ENCODE measurements at places on chromosomes 5 and 9.

- no peak for ATAC-seq
Observed at GRCh38 chr9:101242651-101243050, 142.2 kb downstream of the BAAT start.

DNA sequence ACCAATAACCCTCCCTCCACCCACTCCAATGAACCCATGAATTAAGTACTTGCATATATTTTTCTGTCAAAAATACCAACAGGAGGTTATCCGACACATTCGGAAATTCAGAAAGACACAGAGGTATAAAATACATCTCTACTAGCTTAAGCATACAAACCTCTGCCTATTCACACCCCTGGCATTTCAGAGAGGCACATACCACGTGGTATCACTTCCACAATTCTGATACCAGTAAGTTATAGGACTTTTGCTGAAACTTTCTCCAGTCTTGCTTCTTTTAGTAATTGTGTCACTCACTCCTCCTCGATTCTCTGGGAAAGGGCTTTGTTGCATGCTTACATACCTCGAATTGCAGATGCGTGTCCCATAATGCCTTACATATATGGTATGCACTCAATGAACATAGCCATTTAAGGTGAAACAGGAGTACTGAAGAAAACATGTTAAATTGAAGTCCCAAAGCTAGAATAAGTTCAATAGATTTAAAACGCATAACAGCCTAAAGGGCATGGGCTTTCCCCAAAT lies 58.1 kb downstream of the TLE1 start:
- ATAC-seq: peak; percentile 68

GRCh38 chr9:97900738-97901565 lies 21.3 kb downstream of the TRMO start:
- no peak for ATAC-seq

- no peak for ATAC-seq
Observed at GRCh38 chr5:136619556-136619955, 254.2 kb upstream of the TRPC7 start.

DNA sequence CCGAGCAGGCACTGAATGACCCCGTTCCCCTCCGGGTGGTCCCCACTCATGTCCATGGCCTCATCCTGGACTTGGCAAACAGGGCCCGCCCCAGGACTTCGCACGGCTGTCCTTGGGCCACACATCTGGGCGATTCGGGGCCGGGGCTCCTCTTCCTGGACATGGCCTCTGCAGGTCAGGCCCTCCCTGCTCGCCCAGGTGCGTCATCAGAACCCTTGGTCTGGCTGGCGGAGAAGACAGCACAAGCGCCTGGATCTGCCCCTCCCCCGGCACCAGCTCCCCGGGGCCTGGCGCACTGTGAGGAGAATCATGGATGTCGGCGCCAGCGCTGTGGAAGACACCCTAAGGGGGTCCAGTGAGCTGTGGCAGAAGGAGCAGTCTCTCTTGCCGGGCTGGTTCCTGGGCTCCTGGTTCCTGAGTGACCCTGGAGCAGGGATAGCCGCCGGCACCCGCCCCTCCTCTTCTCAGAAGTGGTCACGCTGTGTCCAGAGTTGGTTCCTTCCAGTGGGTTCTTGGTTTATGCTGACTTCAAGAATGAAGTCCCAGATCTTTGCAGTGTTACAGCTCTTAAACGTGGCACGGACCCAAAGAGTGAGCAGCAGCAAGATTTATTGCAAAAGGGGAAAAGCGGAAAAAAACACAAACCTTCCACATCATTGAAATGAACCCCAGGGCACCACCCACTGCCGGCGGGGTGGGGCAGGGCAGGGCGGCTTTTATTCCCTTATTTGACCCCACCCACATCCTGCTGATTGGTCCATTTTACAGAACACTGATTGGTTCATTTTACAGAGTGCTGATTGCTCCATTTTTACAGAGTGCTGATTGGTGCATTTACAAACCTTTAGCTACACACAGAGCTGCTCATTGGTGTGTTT lies 25.9 kb upstream of the SLC12A7 start:
- ATAC-seq: no peak

GRCh38 chr9:97911528-97911927 lies 10.8 kb downstream of the TRMO start:
- ATAC-seq: no peak

DNA sequence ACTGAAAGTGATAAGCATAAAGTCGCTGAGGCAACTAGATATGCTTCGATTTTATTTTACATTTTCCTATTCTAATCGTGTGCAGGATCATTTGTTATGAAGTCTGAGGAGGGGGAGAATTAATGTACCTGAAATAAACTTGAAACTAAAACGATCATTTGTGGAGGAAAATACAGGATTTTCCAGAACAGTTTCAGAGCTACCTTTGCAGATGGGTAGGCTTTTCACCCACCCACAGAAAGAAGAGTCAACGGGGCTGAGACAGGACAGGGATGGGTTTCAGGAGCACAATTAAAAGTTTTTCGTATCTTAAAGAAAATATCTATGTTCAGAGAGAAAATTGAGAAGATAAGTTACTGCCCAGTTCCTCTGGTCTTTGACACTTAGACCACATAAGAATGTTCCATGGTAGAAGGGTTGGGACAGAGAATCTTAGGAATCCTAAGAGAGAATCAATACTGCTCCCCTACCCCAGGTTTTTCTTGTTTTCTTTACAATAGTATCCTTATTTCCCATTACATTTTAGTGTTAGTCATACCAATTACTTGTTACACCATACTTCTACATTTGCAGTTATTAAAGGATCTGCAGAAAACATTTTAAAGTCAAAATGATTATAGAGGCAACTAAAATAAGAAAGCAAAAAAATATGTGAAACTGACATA lies 211.4 kb downstream of the DEPDC1B start:
- no peak for ATAC-seq

GRCh38 chr5:100827481-100827889 lies 75.6 kb downstream of the ST8SIA4 start:
- peak; percentile 53 for ATAC-seq

DNA sequence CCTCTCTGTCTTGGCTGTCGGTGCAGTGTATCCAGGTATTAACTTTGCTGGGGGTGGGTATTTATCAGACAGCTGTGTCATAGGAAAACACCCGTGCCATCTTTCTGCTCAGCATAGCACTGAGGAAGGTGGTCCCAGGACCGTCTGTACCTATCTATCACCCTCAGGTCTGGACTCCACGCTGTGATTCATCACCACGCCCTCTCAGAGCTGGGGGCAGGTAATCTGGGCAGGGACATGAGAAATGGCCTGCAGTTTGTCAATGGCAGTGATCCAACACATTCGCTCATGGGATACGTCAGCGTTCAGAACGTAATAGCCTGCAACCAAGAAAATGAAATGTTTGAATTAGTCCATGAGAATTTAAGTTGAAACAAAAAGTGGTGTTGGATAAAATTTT lies 151.6 kb upstream of the MAP1B start:
- ATAC-seq: no peak

- ATAC-seq: no peak
Observed at GRCh38 chr5:55618318-55618717, 83.6 kb upstream of the PLPP1 start.

DNA sequence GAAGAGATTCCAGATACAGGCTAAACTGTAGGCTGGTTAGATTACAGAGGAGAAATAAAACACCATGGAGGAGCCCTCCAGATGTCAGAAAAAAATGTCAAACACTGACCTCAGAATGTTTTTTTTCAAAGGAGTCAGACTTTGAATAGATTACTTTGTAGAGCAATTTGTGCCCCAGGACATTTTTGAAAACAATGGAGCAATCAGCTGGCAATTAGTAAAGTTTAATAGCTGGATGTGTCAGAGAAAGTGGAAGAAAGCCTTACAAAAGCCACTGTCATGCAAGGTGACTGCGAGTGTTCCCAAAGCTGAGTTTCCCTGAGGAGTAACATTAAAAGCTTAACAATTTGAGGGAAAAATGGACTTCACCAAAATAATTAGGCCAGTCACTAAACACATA lies 417.8 kb upstream of the CTNND2 start:
- no peak for ATAC-seq

DNA sequence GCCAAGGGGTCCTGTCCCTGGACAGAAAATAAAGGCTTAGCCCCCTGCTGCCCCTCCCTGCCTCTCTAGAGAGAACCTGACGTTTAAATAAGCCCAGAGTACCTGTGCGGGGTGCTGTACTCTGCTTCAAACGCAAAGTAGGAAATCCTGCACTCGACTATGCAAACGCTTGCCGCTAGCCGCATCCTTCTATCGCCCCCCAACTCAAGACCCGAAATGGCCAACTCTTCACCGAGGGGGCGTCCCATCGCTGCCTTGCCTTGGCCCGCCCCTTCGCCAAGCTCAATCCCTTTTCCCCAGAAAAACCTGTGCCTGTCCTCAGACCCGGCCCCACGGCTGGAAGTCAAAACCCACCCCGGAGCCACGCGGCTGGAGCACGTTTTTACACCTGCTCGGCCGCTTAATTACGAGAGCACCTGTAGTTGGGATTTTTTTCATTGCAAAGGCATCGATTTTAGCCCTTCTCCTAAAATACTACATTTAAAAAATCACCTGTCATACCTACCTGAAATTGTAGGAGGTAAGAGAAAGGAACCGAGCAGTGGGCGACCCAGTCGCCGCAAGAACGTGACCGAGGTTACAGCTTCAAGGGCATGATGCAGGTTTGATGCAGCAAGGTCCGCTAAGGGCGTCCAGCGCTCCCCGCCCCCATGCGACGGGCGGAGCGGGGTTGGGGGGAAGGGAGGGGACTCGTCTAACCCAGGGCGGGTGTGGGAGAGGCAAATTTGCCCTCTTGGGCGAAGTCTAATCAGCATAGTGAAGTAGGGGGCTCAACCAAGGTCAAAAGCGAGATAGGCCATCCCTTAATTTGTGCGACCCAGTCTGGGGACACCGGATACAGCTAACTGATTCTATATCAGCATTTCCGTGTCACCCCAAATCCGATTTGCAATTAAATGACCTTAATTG lies 3.5 kb downstream of the ELAVL2 start:
- no peak for ATAC-seq

GRCh38 chr9:120587328-120587727 lies 7.4 kb upstream of the CDK5RAP2 start:
- ATAC-seq: no peak

DNA sequence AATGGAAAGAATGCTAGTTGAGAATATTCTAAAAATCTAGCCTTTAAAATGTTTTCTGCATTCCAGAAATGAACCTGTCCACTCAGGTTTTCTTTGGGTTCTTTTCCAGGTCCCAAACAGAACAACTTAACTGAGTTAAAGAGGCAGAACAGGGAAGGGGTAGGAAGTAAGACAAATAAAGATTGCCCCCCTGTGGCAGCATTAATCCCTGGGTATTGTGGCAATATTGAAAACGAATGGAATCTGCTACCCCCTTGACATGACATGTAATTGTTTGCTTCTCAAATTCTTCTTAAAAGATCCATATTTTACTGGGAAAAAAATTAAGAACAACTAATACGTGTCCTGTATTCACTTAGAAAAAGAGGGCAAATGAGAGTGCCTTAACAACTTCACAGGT lies 9.3 kb upstream of the RBM22 start:
- no peak for ATAC-seq

DNA sequence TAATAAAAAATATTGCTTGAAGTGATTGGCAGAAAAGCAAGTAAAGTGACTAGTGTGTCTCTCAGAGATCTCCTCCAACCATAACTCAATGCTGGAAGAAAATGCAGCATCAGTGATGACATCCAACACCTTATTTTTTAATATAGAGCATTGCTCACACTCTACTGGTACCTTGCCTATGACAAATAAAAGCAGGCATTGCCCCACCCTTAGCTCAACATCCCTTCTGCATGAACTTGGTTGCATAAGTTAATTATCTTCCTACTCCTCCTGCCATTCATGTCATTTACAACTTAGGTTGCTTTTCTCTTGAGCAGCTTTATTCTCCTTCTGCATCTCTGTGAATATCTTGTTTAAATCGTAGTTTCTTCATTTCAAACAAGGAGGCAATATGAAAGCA lies 41.2 kb downstream of the FEM1C start:
- no peak for ATAC-seq

DNA sequence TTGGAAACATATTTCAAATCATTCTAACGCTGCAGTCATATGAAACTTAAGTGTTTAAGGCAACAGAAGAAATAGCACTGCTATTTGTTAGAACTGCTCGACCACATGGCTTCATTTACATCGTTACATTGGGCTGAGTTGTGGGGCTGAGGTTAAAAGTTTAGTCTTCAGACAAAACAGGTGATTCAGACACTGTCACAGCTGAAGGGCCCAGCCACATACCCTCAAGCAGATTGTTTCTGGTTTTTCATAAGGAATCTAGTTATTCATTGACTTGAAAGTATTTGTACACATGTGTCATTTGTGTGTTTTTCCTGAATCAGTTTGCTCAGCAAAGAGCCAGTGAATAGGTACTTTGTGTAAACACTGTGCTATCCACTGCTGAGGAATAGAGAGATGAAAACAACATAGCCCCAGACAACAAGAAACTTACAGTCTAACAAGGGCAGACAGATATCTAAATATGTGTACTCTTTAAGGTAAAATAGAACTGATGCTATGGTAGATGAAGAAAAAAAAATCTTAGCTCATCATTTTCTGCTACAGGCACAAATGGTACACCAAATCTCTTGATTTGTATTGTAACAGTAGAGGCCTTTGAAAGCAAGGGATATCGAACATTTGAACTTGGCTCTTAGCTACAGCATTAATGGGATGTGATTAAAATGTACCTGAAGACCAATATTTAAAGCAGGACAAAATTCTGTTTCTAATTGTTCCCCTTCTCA lies 357.6 kb upstream of the RPS23 start:
- no peak for ATAC-seq

- no peak for ATAC-seq
Observed at GRCh38 chr5:146071171-146071570, 34.2 kb downstream of the PLAC8L1 start.

DNA sequence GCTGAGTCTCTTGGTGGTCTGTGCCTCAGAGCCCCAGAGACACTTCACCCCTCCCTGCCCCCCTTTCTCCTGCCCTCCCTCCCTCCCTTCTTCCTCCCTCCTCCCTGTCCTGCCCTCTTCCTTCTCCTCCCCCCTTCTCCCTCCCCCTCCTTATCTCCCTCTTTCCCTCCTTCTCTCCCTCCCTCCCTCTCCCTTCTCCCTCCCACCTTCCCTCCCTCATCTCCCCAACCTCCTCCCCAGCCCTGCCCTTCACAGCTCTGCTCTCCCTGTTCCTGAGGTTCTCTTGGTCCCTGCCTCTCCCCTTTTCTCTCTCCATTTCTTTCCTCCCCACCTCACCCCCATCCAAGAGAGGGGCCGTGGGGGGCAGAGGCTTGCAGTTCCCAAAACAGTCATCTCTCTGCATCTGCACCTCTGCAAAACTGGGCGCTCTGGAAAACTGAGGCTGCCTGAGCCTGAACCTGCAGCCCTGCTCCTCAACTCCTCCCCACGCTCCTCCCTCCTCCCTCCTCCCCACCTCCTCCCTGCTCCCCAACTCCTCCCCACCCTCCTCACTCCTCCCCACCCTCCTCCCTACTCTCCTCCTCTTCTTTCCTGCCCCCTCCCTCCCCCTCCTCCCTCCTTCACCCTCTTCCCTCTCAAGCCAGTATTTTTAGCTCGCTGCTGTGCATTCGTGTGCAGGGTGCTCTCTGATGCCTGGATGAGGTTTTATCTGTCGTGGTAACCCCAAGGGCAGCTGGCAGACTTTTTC lies 219.1 kb downstream of the C9orf50 start:
- no peak for ATAC-seq

GRCh38 chr5:113680534-113680933 lies 167.0 kb downstream of the YTHDC2 start:
- no peak for ATAC-seq

- no peak for ATAC-seq
Observed at GRCh38 chr5:66960369-66961137, 236.0 kb downstream of the CD180 start.

- ATAC-seq: no peak
Observed at GRCh38 chr9:105073147-105073546, 145.2 kb upstream of the ABCA1 start.

GRCh38 chr5:81948349-81948748 lies 23.5 kb upstream of the ATG10 start:
- ATAC-seq: no peak

- ATAC-seq: no peak
Observed at GRCh38 chr9:136502196-136502595, 19.4 kb upstream of the SEC16A start.

Data from stimulated activated memory B cell treated with anti-CD40 and anti-IgM and Interleukin-4, amounts not matched to agents 10 μg/mL and 1 μg/mL and 100 μg/mL, for 72 hours (primary cell).